ENCODE measurements at places on chromosomes 1 and 21. TPM values are rescaled to one million over a fixed set of nuclear protein-coding genes. Genes with fewer than 3 reads are reported as not detected.
A peak's percentile ranks its signal among the peaks of the same experiment; 100 is the strongest.

- peak; percentile 71 for DNase-seq
Measured at GRCh38 chr1:157948312-157949073, 45.0 kb upstream of the KIRREL1 start.

DNA sequence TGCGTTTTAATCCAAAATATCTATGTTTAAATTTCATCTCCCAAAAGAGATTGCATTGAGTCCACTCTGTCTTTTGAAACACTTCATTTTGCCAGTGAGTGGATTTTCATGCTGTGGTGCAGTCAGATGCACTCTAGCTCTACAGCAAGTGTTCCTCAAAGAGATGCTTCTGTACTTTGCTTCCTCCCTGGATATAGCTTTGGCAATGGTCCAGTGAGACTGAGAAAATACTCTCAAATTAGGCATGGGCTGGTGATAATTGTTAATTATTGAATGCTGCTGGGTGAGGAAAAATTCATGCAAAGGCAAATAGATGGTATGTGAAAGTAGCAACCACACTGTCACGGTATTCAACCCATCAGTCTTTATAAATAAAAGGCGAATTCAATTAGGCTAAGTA lies 396.9 kb downstream of the ADGRL2 start:
- no peak for DNase-seq

GRCh38 chr1:40042341-40042740 lies 1.8 kb downstream of the CAP1 start:
- no peak for DNase-seq

LPAR3 gene
- total RNA-seq: 2.0 TPM

AVPR1B gene
- 1.3 TPM for total RNA-seq

KDF1 gene
- 17.1 TPM for total RNA-seq

PRR9 gene
- total RNA-seq: not detected

MTMR11 gene
- 3.6 TPM for total RNA-seq

All from stomach (tissue), 19 donors.